Erythroblast (primary cell): ENCODE measurements at places on chromosomes 6 and 20.
A peak's percentile ranks its signal among the peaks of the same experiment; 100 is the strongest.

GRCh38 chr6:56659721-56660380 lies 17.2 kb upstream of the DST start:
- no peak for DNase-seq

- DNase-seq: peak; percentile 48
Measured at GRCh38 chr20:5596401-5597193, 153.6 kb upstream of the SHLD1 start.

DNA sequence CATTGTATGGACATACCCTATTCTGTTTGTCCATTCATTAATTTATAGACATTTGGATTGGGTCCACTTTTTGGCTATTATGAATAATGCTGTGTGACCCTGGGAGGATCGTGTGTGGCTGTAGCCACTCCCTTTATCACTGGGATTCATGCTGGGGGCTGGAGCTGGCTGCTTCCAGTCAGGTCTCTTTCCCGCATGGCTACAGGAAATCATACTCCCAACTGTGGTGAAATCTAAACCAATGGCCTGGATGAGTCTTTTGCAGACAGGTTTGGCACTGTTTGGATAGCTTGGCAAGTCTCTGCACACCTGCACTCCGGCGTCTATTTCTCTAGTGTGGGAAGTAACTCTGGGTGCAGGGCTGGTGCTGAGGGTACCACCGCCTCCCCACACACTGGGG lies 80.4 kb downstream of the RIN2 start:
- DNase-seq: no peak

DNA sequence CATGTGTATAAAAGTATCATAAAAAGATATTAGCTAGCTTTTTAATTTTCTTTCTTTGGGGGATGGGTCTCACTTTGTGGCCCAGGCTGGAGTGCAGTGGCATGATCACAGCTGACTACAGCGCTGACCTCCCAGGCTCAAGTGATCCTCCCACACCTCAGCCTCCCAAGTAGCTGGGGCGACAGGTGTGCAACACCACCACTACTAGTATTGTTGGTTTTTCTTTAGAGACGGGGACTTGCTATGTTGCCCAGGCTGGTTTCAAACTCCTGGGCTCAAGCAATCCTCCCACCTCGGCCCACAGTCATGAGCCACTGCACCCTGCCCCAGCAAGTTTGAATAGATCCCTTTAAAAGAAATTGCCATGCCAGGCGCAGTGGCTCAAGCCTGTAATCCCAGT lies 6.5 kb downstream of the TCFL5 start:
- no peak for DNase-seq

GRCh38 chr6:139060332-139060731 lies 31.8 kb downstream of the ABRACL start:
- no peak for DNase-seq

- DNase-seq: no peak
Measured at GRCh38 chr6:5469101-5469846, 208.0 kb downstream of the FARS2 start.

DNA sequence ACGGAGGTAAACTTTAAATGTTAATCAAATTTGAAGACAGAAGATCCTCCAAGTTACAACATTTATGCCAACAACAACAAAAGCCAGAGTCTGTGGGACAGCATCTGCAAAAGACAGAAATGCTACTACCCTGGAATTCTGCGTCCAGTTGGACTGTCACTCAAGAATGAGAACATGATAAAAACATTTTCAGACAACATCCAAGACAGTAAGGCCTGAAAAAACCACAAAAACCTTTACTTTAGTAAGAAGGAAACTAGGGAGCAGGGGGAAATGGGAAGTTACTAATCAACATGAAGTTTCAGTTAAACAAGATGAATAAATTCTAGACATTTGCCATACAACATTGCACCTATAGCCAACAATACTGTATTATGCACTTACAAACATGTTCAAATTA lies 77.6 kb downstream of the MLIP start:
- no peak for DNase-seq

DNA sequence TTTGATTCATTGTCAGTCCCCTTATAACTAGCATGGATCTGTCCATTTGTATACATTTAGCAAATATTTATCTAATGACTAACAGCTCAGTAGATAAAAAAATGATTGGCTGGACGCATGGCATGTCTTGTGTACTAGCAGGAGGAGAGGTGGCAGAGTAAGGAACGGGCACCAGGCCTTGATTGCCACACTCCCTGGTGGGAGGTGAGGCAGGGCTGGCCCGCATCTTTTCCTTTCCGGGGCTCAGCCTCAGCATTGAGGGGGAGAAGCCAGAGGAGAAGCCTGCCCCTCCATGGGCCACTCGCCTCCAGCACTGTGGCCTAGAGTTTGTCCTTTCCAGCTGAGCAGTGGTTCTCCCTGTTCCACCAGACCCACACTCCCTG lies 84.9 kb upstream of the TMEM181 start:
- no peak for DNase-seq

GRCh38 chr20:46900826-46901225 lies 6.2 kb downstream of the EYA2 start:
- DNase-seq: no peak

GRCh38 chr6:150410399-150410798 lies 41.6 kb downstream of the IYD start:
- no peak for DNase-seq

GRCh38 chr6:118787724-118788423 lies 106.1 kb upstream of the ASF1A start:
- no peak for DNase-seq

- DNase-seq: peak; percentile 68
Measured at GRCh38 chr6:169654598-169655391, 47.0 kb downstream of the WDR27 start.

- DNase-seq: no peak
Measured at GRCh38 chr20:36305602-36306551, at the start of gene DLGAP4. DLGAP4 (plus strand) TSS chr20:36306339; CDS start chr20:36431718, 125,379 bp downstream.

GRCh38 chr20:48733296-48733790 lies 94.5 kb downstream of the PREX1 start:
- peak; percentile 11 for DNase-seq

DNA sequence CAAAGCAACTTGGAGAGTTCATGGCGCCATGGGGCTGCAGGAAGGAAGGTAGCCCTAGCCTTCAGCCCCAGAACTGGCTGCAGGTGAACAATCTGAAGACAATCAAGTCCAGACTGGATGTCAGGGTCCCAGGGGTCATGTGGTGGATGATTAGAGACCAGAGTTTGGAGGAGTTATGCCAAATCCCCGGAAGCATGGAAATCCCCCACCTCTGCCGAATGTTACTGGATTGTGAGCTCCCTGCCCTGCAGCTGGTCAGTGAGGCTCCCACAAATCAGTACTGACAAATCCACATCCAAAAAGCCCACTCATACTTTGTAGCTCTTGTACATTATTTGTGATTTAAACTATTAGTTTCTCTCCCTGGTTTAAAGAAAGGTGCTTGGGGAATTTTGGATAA lies 21.3 kb upstream of the CD93 start:
- DNase-seq: no peak

DNA sequence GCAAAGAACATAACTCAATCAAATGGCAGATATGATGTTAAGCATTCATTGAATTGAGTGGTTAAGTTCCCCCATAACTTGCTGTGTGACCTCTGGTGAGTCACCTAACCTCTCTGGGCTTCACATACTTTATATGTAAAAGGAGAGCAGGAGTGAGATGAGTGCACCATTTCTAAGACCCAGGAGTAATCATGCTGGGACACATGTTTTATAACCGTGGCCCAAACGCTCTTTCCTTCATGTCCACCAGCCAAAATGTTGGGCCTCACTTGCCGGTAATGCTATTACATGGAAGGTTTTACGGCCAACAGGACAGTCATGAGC lies 40.3 kb upstream of the CCDC167 start:
- DNase-seq: no peak

DNA sequence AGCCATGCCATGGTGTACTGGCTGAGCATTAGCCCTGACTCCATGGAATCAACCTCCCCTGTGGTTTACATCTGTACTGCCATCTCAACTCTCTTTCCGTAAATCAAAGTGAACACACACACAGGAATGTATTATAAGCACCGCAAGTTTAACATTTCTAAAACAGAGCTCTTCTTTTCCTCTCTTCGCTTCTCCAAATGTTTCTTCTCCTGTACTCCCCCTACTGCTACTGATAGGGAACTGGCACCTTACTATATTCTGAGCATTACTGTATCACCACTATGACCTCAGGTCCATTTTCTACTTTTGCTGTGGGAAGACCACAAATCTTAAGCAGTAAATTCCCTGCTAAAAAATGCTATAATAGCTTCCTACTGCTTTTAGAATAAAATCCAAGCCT lies 101.2 kb downstream of the NUS1 start:
- no peak for DNase-seq
